Left lobe of liver (tissue), 2 donors: ENCODE measurements at places on chromosomes 6 and 20. TPM values are rescaled to one million over a fixed set of nuclear protein-coding genes. Genes with fewer than 3 reads are reported as not detected.

- no peak for DNase-seq
Measured at GRCh38 chr6:7684843-7685242, 41.1 kb upstream of the BMP6 start.

- DNase-seq: no peak
Measured at GRCh38 chr20:17663486-17663885, 18.6 kb downstream of the RRBP1 start.

LAMA4 gene
- total RNA-seq: 2.8 TPM

DNA sequence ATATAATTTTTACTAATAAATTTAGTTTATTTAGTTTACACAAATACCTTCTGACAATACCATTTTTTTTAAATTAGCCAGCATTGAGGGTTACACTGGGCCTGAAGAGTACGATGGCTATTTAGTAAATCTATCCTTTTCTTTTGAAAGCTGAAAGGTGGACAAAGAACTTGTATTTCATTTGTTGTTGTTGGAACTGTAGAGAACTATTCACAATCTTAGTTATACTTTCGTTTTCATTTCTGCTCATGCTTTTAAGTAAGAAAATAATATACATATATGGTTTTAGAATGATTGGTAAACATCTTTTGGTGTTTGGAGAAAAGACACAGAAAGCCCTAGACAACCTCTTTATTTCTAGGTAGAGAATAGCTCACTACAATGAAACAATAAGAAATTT is 165.3 kb upstream of the FAM83B start:
- DNase-seq: no peak

TDP2 gene
- total RNA-seq: 21.8 TPM

KIAA1755 gene
- 2.7 TPM for total RNA-seq

IRAK1BP1 gene
- total RNA-seq: 1.2 TPM

DNA sequence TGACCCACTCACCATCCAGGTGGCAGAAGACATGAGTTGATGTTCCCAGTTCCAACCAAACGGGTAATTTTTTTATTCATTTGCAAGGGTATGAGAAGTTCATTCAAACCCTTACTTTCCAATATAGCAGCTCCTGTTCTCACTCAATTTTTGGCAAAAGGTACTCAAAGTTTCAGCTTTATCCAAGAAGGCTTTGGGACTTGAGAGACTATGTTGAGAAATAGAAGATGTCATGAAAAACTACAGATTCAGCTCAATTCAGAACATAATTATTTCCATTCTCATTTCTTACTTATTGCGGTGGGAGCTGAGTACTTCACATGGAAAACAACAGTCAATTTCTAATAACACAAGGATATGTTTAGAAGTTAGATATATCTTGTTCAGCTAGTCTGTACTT is 162.3 kb downstream of the FNDC1 start:
- no peak for DNase-seq

DNA sequence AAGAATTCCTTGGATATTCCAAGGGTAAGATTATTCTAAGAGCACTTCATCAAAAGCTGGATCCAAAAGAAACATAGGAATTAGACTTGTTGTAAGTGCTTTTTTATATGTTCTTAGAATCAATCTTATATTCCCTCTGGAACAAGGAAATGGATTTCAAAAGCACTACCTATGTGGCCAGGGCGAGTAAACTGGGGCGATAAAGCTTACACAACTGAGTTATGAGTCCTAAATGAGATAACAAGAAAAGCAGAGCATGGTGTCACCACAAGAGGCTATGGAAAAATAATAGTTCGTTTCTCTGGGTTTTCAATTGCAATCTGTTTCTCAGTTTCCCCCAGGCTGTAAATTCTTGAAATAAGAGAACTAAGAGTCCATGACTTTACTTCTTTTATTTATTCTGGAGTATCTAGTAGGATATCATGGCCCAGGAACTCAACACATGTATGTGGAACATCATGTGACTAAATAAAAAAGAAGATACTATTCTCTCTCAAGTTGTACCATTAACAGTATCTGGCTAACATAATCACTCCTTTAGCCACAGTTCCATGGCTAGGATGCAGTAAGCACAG is 51.5 kb downstream of the NUDT3 start:
- no peak for DNase-seq

DNA sequence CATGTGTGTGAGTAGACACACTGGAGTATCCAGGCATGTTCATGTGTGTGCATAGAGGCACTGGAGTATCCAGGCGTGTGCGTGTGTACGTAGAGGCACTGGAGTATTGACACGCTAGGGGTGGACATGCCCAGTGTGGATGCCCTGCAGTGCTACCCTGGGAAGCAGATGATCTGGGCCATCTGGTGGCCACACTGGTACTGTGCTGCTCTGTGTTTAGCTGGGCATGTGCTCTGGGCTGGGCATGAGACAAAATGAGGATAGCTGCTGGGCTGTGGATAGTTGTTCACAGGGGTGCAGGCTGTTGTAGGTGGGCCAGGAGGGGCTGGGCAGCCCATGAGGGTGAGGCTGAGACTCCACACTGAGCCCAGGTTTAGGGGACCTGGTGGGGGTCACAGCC is 24.0 kb upstream of the NPBWR2 start:
- DNase-seq: no peak

GRCh38 chr20:40939667-40940066 is 89.0 kb upstream of the TOP1 start:
- DNase-seq: no peak

GRCh38 chr6:21256197-21256596 is 337.4 kb upstream of the SOX4 start:
- DNase-seq: no peak

- DNase-seq: peak; percentile 59
Measured at GRCh38 chr20:45970646-45971424, 1.2 kb downstream of the ZNF335 start.

GRCh38 chr6:141526985-141527384 is 605.7 kb upstream of the GJE1 start:
- no peak for DNase-seq

DNA sequence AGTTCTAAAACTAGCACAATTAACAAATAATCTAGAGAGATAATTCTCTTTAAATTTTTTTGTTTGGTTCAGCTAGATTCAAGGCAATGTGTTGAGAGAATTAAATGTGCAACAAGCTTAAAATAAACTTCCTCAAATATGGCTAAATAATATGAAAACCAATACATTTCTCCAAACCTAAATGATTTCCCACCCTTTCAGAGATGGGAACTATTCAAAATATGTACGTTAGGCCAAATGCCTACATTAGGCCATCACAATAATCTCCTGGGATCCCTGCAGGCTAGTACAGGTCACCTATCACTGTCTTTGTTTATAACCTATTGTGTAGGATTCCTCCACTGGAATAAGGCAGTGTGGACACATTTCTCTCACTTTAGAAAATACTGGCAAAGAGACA is 1.7 kb downstream of the FAXC start:
- DNase-seq: no peak

GRCh38 chr6:83417880-83418663 is 12.8 kb downstream of the ME1 start:
- no peak for DNase-seq

RNF114 gene
- 42.6 TPM for total RNA-seq

DNA sequence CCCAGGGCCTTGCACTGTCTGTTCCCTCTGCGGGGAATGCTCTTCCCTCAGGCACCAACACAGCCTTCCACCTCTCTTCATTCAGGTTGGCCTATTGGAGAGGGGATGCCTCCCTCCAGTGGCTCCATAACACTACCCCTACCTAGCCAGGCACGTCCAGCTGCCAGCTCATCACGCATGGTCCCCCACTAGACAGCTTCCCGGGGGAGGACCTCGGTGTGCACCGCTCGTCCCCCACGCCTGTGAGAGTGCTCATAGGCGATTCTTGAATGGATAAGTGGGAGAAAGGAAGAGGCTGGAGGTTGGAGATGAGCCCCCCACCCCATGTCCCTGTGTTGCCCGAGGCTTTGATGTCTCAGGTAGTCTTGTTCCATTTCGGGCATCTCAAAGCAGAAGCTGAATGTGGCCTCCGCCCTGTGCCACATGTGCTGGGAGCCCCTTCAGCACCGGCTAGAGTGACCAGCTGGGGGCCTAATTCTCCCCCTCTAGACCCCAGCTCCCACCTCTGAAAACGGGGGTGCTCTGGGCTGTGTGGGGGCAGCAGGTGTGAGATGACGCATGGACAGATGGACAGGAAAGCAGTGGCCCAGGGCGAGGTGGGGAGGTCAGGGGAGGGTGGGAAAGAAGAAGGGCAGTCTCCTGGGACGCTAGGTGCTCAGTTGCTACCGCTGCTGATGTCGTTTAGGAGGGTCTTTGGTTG is 333.0 kb downstream of the TAF4 start:
- no peak for DNase-seq

DNA sequence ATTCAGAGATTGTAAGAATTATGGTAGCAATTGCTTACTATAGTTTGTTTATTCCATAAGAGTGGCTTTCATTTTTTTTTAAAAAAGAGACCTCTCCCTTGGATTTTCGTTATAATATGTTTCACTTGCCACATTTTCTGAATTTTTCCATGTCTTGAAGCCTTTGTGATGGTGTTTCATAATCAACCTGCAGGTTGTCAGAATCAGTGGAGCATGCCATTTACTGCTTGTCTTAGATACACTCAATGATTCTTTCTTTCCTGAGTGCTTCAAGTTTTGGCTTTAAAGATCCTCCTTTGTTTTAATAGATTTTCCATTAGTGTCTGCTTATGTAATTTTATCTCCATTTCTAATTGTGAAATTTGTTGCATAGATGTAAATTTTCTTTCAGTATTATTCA is 31.2 kb downstream of the KCNQ5 start:
- DNase-seq: no peak

DNA sequence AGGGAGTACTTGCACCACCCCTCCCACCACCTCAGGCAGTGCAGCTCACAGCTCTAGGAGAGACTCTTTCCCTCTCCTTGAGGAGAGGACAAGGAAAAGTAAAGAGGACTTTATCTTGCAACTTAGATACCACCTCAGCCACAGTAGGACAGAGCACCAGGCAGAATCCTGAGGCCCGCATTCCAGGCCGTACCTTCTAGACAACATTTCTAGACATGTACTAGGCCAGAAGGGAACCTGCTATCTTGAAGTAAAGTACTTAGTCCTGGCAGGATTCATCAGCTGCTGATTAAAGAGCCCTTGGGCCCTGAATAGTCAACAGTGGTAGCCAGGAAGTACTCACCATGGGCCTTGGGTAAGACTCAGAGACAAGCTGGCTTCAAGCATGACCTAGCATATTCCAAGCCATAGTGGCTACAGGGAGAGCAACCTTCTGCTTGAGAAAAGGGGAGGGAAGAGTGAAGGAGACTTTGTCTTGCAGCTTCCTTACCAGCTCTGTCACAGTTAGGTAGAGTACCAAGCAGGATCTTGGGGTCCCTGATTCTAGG is 384.4 kb upstream of the RNF217 start:
- DNase-seq: no peak

GTSF1L gene
- total RNA-seq: not detected

- no peak for DNase-seq
Measured at GRCh38 chr6:36912586-36912985, 26.8 kb downstream of the C6orf89 start.

OR2H1 gene
- not detected for total RNA-seq

DNA sequence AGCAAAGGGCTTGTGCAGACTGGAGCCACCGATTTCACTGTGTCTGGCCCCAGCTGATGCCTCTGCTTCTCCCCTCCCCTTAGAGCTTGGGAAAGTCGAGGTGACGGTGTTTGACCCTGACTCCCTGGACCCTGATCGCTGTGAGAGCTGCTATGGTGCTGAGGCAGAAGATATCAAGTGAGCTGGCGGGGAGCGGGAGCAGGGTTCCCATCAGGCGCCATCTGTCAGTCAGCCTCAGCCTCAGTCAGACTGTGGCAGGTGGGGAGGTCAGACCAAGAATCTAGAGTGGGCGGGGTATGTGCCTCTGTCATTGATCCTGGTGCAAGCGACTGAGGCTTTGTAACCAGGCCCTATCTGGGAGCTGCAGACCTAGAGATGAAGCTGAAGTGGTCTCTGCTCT is 5.5 kb downstream of the ERGIC3 start:
- no peak for DNase-seq

OR12D1 gene
- total RNA-seq: not detected

GRCh38 chr6:125884634-125885371 is 71.8 kb upstream of the HINT3 start:
- DNase-seq: no peak

HLA-DRA gene
- total RNA-seq: 24.4 TPM

GRCh38 chr20:36175475-36175995 is 21.0 kb downstream of the EPB41L1 start:
- DNase-seq: no peak

DNA sequence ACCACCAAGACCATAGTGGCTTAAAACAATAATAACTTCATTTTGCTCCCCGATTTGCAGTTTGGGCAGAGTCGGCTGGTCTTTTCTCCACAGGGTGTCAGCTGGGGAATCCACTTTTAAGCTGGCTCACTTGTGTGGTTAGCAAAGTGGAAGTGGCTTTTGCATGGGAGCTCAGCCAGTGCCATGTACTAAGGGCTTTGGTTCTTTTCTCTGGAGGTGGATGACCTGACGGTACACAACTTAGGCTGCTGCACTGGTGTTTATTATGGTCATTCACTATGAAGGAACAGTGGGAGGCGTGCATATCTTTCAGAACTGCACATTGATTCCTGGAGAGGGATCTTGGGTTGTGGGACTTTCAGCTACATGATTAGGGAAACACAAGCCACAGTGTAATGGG is 141.0 kb downstream of the OR2B2 start:
- no peak for DNase-seq

DNA sequence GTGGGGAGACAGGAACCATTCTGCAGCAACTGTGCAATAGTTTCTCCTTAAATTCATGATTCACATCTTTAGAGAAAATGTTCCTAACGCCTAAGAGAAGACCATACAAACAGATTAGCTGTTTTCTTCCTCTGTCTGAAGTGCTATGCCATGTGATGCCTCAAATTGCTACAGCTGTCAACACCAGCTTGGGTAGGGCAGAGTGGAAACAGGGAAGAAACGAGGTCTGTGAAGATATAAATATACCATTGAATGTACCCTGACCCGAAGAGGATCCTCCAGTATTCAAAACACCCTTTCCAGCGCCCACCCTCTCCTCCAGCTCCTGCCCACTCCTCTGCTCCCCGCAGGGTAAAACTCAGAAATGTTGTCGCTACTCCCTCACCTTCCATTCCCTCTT is 40.3 kb upstream of the PRND start:
- DNase-seq: no peak

DNA sequence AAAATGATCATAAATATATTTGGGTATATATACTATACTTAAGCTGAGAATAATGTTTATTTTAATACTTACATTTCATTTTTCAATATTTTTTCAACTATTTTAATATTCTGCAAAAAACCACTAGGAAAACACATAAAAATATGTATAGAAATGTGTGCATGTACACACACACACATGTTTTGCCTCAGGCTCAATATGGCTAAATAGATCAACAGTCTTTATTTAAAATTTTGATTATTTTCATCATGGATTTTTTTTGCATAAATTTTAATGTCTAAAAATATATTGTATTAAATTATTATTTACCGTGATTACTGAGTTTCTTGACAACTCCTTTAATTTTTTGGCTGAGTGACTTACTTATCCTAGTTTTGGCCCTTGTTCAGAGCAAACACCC is 846.5 kb downstream of the DHX35 start:
- DNase-seq: no peak
